Activated naive CD8-positive, alpha-beta T cell treated with anti-CD3 and anti-CD28 coated beads for 36 hours (primary cell): ENCODE measurements at places on chromosomes 5 and 9. TPM values are rescaled to one million over a fixed set of nuclear protein-coding genes. Genes with fewer than 3 reads are reported as not detected.
A peak's percentile ranks its signal among the peaks of the same experiment; 100 is the strongest.

DNA sequence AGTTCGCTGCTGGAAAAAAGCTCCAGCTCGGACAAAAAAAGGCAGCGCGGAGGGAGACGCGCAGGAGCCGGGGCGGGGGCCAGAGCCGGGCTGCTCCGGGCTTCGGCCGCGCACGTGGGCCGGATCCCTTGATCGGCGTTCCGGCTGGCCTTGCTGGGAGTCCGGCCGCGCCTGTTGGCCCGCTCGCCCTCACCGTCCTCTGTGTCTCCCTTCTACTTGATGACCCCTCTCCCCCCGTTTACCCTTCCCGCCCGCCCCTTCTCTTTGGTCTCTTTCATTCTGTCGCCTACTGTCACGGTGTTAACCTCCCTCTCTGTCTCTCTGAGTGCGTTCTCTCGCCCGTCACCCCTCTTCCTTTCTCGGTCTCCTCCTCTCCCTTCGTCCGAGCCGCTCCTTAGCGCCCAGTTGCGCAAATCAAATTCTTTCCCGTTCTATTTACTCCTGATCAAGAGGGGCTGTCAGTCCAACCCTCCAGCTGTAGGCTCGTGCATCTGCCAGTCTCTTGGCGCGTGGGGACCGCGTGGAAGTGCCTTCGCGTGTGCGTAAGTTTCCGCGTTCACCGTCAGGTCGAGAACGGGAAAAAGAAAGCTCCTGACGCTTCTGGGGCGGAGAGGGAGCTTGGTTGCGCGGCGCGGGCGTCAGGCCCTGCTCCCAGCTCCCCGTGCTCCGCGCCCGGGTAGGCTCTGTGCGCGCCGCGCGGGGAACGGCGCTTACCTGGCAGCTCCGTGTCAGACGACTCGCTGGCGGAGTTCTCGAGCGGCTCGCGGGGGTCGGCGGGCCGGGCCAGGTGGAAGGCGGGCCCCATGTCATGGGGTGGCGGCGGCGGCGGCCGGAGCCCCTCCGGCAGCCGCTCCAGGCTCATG is 798 bp downstream of the PITX1 start:
- peaks cover 39% of the 10 kb centered on the region for H3K4me1 ChIP-seq
- no peak overlapping the region for H3K27ac ChIP-seq
- H3K27me3 ChIP-seq: peaks cover 88% of the 10 kb centered on the region
- peaks cover 3% of the 10 kb centered on the region for H3K36me3 ChIP-seq

- H3K36me3 ChIP-seq: peaks cover 29% of the 10 kb centered on the region
- no peaks in the 10 kb centered on the region for H3K27me3 ChIP-seq
- H3K27ac ChIP-seq: no peak overlapping the region
Observed at GRCh38 chr5:65535529-65535987, 27.4 kb downstream of the CENPK start.

DNA sequence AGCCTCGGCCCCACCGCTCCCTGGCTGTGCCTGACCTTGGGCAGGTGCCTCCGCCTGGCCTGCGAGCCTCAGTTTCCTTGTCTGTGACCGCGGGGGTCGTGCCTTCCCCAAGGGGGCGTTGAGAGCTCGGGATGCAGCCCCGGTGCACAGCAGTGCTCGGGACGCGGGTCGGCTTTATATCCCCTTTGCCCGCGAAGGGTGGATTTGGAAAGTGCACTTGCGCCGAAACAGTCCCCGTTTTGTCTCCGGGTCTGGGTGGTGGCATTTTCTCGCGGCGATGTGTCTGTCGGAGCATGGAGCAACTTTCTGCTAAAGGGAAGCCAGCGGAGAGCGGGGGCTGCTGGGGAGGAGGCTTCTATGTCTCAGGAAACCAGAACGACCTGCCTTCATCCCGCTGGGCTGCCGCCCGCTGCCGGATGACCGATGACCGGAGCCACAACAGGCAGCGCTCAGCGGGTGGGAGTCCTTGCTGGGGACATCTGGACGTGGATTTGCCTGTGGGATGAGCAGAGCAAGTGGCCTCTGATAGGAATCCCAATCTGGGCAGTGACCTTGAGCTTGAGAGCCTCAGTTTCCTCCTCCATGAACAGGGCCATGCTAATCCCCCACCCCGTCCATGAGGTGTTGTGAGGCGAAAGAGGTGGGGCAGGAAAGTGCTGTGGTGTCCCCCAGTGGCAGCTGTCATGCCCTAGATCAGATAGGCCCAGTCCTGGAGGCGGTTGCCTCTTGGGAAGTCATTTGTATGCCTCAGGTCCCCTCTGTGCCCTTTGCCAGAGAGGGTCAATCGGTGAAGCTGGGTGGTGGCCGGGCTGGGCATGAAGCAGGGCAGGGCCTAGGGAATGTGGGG is 651 bp downstream of the HRH2 start:
- peak overlapping the region; percentile 87 for H3K27ac ChIP-seq
- H3K4me3 ChIP-seq: peak overlapping the region; percentile 95
- no peaks in the 10 kb centered on the region for H3K27me3 ChIP-seq

GRCh38 chr9:16716601-16717000 is 153.9 kb downstream of the BNC2 start:
- no peak overlapping the region for H3K4me3 ChIP-seq
- no peaks in the 10 kb centered on the region for H3K4me1 ChIP-seq
- peaks cover 6% of the 10 kb centered on the region for H3K27me3 ChIP-seq
- no peaks in the 10 kb centered on the region for H3K36me3 ChIP-seq

- peak within 1 kb of the TSS; percentile 74 for H3K4me3 ChIP-seq
- no peaks in the 10 kb centered on the region for H3K4me1 ChIP-seq
- H3K27me3 ChIP-seq: peaks cover 17% of the 10 kb centered on the region
- no peak within 1 kb of the TSS for H3K27ac ChIP-seq
Observed at GRCh38 chr9:214648-215493, at the start of gene DOCK8. Gene DOCK8, plus strand, starts transcription at chr9:214865. Its CDS starts 112 bp downstream, at chr9:214977.

Gene KIF4B
- not detected for total RNA-seq

Gene FGD3
- total RNA-seq: 41.5 TPM

Gene PCDHGC4
- not detected for total RNA-seq
